Activated CD4-positive, alpha-beta T cell treated with anti-CD3 and anti-CD28 coated beads, Interleukin-2, amount 50 U/mL, for 24 hours (primary cell): ENCODE measurements at places on chromosomes 12 and 14.

GRCh38 chr14:91872011-91872501, 4.7 kb upstream of the TC2N start:
- no peak for DNase-seq

DNA sequence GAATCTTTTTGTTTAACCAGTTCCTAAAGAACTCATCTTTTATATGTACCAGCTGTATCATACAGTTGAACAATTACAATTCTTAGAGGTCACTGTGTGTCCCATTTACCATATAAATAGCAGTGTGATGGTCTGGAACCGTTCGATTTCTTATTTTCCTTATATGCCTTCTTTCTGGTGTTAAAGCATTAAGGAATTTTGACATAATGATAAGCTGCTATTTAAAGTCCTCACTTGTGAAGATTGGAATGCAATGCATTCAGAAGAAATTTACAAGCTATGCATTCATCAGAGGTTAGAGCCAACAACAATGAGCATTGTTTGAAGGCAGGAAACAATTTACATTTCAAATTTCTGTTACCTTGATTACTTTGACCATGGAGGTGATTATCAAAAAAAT, 80.0 kb upstream of the PRICKLE1 start:
- DNase-seq: no peak

GRCh38 chr12:13099844-13100604, 3.4 kb downstream of the GSG1 start:
- no peak for DNase-seq

- DNase-seq: no peak
These were observed 53.6 kb upstream of the EIF5 start for GRCh38 chr14:103280278-103280928.

DNA sequence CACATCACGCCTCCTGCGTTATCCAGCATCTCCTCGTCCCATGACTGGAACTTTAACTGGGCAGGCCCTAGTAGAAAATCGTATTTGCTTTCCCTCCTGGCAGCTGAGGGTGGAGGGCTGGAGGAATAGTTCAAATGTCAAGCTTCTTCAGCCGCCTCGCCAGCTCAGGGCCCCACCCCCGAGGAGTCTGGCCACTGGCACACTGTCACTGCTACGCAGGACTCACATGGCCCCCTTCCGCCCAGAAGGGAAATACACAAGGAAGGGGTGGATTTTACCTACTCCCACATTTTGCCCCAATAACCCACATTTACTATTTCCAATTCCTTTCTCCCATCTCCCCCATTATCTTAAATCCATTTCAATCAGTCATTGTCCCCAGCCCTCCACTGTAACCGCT, 8.6 kb downstream of the SLC6A13 start:
- DNase-seq: no peak

GRCh38 chr14:68482772-68483395, 310.0 kb downstream of the ZFP36L1 start:
- DNase-seq: no peak

GRCh38 chr12:88063375-88063774, 34.2 kb upstream of the C12orf50 start:
- no peak for DNase-seq

DNA sequence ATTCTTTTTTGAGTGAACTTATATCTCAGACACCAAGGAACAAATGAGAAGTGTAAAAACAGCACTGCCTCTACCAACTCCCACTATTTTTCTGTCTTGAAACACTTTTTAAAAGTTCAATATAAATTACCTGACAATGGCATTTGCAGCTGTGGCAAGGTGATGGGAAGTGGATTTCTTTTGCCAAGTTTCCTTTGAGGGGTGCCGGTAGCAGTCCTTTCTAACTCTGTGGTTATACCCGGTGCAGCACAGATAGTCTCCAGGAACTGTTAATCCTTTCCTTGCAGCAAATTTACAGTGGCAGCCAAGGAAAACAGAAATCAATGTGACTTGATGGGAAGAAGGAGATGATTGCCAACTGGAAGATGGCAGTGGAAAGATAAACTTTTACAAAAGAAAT, 243.7 kb downstream of the BCAT1 start:
- no peak for DNase-seq

DNA sequence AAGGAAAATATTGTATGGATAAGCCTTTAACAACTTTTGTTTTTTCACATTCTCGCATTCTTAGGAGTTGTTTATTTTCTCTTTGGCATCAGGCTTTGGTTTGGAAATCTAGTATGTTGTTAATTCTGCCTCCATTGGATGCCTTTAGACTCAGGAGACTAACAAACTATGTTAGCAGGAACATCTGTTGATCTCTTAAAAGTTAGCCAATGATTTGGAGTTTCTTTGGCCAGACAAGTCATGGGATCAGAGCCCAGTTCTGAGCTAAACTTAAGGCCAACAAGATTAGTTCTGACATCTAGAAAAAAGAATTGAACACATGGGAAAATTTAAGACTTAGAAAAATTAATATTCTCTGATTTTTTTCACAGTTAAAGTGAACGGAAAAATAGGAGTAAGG, 35.3 kb upstream of the STRAP start:
- no peak for DNase-seq

DNA sequence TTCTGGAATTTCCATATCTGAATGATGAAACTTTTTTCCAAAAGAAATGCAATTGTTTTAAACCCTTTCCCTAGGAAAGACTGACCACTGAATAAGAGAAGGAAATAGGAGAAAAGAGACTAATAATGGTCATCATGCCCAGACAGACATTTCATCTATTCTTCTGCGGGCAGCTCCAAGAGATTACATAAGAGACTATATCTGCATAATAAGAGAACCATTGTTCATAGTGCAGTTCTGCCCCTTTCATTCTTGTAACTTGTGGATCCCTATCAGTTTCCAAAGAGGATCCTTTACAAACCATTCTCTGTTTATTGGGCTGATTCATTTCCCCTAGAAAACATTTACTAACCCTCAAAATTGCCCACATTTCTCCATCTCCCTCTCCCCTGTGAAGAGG, 197.8 kb downstream of the FSCB start:
- DNase-seq: no peak

DNA sequence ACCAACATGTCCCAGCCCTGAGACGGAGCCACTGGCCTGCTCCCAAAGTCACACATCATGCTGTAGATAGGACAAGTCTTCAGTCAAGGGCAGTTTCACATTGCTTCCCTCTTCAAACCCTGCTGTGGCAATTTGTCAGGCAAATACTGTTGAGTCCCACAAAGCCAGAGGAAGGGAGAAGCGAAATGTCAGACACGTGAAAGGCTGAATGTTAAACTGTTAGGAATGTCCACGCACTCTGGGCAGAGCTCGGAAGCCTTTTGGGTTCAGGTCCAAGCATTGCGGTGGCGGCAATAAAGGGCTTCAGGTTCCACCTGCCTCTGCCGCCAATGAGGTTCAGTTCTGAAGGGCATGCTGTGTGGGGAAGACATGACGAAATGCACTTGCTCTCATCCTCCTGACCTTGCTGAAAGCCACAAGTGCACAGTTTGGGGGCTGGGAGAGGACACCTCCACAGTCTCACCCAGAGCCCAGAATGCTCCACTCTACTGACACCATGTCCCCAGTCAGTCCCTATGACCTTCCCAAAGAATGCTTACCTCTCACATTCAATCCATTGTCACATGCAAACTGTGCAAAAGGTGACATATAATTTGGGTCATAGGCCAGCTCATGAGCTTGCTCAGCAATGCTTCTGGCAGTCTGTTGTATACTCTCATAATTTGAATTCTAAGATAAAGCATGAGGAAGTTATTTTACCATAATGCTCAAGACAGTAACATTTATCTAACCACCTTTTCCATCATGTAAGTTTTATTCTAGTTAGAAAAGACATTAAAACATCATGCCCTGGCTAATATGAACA, 35.7 kb downstream of the RAD9B start:
- DNase-seq: no peak

DNA sequence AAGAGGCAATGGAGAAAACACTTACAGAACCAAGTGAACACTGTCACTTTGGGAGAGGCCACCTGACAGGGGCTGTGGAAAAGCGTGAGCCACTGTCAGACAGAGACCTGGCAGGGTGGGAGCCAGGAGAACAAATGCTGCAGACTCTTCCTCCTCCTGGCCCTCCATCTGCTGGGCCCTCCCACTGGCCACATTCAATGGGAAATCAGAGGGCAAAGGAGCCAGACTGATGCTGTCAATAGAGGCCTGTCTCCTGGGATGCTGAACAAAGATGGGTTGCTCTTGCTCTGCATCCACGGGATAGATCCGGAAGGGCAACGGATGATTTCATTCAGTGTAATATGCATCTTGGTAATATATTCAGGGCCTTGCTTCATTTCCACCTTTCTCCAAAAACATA, 44.9 kb upstream of the BCAT1 start:
- no peak for DNase-seq

DNA sequence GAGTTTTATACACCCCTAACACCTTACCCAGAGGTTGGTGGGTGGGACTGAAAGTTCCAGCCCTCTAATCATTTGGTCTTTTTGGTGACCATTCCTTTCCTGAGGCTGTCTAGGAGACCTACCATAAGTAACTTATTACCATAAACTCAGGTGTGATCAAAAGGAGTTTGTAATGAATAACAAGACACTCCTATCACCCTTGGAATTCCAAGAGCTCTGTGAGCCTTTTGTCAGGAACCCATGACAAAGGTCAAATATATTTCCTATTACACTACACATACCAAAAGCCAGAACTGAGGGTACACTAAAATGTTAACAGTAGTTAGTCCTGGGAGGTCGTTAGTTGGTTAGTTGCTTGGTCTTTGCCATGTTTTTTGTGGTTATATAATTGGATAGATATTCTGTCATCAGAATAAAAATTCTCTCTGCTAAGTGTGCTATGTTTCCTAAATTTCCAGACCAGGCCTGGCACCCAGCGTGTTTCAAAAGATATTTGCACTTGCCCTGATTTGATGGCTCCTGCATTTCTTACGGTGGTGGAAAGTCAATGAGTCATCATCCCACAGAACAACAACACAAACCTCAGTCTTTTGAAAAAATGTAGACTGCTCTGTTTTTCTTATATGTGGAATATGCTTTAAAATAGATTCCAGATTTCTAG, 27.0 kb upstream of the AKAP5 start:
- no peak for DNase-seq

- DNase-seq: no peak
These were observed 3.0 kb upstream of the MIPOL1 start for GRCh38 chr14:37194698-37195097.

DNA sequence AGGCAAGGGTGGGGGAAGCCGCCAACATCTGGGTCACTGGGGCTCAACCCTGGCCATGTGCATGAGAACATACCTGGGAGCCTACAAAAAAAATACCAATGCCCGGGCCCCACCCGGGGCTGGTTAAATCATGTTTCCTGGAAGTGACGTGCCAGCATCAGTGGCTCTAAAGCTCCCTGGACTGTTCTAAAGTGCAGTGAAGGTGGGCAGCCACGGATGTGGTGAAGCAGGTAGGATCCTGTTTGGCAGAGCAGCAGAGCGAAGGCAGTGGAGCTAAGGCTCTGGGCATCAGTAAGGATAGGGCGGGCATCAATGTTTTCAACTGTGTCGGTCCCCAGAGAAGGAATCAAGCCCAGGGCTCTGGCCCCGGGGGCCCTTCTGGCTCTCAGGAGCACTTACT, 525 bp upstream of the GPR68 start:
- no peak for DNase-seq

- peak; percentile 46 for DNase-seq
These were observed 890 bp upstream of the KIF26A start for GRCh38 chr14:104137297-104138097.

DNA sequence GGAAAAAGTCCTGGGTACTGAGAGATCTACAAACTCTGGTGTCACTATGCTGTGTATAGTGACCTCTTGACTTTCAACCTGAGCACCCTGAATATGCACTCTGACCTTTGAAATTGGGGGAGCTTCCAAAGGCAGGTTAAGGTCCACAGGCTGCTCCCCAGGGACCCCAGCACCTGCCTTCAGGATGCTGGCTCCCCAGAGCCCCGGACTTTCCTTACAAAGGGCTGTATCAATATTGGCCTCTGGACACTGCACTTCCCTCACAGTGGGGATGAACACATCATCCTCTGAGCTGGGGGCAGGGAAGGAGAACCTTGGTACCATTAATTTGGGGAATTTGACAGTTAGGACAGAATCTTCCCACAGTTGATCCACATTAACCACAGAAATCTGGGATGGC, 14.3 kb downstream of the PLD4 start:
- no peak for DNase-seq

- no peak for DNase-seq
These were observed 280.2 kb downstream of the CACNA1C start for GRCh38 chr12:2332947-2333346.

DNA sequence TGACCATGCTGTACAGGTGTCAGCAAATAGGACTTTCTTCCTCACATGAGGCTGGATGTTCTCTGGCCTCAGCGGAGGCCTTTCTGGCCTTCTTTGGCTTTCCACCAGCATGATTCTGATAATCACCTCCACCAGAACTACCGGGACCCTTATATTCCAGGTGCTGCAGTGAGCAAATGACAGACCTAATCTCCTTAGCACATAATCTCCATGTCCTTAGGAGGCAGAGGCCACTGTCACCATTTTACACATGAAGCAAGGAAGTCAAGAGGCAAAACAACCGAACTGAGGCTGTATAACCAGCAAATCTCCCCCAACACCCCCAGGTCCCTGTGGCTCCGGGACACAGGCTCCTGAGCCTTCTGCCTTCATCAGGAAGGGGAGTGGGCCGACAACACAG, 91.2 kb downstream of the ITPK1 start:
- no peak for DNase-seq

DNA sequence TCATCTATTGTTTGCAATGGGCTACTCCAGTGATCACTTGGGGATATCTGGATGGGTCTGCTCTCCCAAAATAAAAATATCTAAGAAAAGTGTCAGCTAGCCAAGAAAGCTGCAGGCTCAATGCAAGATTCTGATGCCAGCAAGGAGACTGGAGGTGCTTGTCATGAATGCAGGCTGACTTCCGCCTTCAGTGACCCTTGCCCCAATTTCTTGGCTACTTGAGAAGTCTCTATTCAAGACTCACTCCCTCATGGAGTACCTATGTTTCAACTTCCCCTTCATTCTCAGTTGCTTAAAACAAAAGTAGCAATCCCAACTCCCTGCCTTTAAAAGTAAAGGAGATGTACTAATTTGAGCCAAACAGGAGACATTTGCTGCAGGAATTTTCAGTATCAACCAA, 123.9 kb downstream of the GPR65 start:
- DNase-seq: no peak

DNA sequence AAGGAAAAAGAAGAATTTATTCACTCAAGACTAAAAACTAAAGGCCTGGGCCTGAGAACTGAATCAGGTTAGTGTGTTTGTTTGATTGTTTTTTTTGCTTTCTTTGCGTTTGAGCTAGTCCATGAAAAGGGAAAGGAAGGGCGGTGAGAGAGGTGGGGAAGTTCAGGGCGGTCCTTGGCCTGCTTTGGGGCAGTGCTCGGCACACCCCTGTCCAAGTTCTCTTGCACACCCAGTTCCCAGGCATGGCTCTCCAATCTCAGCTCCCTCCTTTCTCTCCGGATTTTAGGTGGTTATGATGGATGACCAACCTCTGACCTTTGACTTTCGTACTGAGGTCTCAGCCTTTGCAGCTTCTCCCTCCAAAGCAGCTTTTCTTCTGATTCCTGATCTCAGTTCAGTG, 11.3 kb downstream of the COA8 start:
- no peak for DNase-seq

- no peak for DNase-seq
These were observed 2.5 kb upstream of the SERPINA10 start for GRCh38 chr14:94295360-94296180.

- DNase-seq: no peak
These were observed 12.5 kb downstream of the IFNG-AS1 start for GRCh38 chr12:68001486-68002466.
